A673 (cell line): ENCODE measurements at places on chromosomes 13 and 19.

GRCh38 chr19:2446381-2446780 lies 10.4 kb downstream of the LMNB2 start:
- DNase-seq: no peak

- DNase-seq: no peak
These were observed 58.7 kb upstream of the NBEA start for GRCh38 chr13:34883396-34883795.

DNA sequence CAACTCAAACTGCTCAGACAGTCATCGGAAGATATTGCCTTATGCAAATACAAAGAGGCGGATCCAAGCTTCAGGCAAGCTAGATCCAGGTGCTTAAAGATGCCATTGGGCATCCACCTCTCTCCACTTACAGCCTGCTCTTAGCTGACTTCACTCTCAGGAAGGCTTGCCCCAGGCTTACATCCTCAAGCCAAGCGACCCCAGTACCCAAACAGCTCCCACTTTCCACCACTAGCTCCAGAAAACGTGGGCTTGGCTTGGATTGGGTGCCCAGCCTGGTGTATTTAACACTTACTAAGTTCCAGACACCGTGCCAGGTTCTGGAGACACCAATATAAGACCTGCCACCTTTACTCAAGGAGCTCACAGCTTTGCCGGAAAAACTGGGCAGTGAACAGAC lies 142.1 kb upstream of the VSTM2B start:
- DNase-seq: no peak

GRCh38 chr13:92317066-92317465 lies 909.5 kb upstream of the GPC6 start:
- no peak for DNase-seq

DNA sequence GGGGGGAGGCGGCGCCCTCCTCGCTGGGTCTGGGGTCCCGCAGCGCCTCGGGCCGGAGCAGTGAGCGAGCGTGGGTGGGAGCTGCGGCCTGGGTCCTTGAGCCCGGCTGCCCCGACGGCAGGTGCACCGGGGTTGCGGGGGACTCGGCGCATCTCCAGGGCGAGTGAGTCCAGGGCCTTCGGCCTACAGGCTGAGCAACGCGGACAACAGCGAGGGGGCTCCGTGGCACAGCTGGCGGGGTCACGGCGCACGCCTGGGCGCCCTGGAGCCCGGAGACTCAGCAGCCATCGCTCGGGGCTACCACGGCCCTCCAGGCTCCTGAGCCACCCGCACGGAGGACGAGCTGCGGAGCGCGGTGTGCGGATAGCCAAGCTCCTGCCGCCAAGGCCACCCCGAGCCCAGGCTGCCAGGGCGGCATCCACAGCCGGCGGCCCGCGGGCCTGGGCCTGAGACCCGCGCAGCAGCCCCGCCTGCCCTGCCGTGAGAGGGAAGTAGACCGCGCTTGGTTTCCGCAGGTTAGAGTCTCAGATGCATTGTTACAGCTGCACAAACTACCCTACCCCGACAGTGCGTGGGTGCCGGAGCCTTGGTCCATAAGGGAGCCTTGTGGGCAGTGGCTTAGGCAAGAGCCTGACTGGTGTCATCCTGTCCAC lies 253.9 kb upstream of the SGCG start:
- no peak for DNase-seq

GRCh38 chr19:47145639-47146486 lies 15.2 kb downstream of the SAE1 start:
- no peak for DNase-seq
